ENCODE measurements at places on chromosomes 2 and 18. TPM values are rescaled to one million over a fixed set of nuclear protein-coding genes. Genes with fewer than 3 reads are reported as not detected.

Gene MOGAT1
- not detected for polyA plus RNA-seq

Gene RGPD3
- polyA plus RNA-seq, result 0.06 TPM

Gene TCF7L1
- polyA plus RNA-seq, result 35.1 TPM

Gene AQP12A
- 0.86 TPM for polyA plus RNA-seq

Gene TUBA4B
- not detected for polyA plus RNA-seq

Gene PTRHD1
- not detected for polyA plus RNA-seq

Gene SANBR
- polyA plus RNA-seq, result not detected
